ENCODE measurements at places on chromosomes 5 and 9. TPM values are rescaled to one million over a fixed set of nuclear protein-coding genes. Genes with fewer than 3 reads are reported as not detected.

DNA sequence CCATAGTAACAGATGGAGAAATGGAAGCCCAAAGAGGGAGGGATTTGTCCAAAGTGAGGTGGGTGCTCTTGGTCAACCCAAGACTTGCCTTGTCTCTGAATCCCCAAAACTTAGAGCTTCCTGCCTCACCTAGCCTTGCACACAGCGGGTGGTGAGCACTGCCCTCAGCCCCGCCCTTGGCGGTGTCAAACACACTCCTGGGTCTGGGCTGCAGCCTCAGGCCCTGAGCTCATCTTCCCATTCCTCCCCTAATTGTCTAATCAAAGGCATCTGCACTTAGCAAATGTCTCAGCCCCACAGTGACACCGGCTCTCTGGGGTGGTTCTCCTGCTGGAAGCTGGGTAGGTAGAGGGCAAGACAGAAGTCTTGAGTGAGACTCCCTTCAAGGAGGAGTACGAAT lies 20.9 kb downstream of the FABP6 start:
- no peak for DNase-seq

DNA sequence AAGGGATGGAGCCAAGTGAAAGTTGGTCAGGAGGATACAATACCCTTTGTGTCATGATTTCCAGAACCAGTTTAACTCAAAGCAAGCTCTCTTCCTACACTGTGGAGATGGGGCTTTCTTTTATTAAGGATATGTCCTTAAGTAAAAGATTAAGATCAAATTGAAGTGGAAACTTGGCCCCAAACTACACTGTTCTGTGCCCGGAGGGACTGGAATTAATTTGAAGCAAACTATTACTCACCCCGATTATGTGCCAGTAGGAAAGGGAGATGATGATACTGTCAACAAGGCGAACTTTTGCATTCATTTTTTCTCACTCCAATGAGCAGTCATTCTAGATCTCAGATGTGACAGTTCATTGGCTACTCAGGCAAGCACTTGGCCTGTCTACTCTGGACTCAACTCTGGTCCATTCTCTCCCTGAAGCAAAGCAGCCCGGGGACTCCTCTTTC lies 186.7 kb downstream of the NTRK2 start:
- no peak for DNase-seq

DNA sequence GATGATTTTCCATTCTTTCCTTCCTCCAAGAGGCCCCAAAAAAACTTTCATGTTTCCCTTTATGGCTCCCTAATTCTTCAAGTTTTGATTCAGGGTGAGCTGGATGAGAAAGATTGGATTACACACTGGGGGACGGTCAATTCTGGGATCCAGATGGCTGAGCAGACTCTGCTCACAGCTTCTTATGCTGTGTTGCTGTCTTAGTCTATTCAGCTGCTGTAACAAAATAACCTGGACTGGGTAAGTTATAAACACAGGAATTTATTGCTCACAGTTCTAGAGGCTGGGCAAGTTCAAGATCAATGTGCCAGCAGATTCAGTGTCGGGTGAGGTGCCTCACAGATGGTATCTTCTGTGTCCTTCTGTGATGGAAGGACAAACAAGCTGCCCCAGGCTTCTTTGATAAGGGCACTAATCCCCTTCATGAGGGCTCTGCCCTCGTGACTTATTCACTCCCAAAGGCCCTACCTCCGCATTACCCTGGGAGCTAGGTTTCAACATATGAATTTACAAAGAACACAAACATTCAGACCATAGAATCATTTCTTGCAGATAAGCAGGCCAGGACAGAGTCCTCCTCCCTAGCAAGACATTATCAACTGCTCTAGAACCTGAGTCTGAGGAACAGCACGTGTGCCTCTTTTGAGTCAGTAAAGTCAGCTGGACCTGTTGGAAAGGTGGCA lies 23.1 kb upstream of the SMAD5 start:
- no peak for DNase-seq

GRCh38 chr9:110538647-110539041 lies 40.9 kb downstream of the SVEP1 start:
- DNase-seq, result no peak

DNA sequence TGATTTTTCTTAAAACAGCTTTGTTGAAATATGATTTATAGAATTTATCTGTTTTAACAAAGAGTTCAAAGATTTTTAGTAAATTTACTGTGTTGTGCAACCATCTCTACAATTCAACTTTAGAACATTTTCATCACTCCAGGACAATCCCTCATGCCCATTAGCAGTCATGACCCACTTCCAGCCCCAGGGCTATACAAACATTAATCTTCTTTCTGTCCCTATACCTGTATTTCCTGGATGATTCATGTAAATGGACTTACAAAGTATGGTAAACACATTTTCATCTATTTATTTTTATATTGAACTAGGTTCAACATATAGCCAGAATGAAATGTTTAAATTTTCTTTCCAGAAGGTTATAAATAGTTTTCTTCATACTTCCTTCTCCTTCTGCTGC lies 127.8 kb upstream of the CCDC180 start:
- no peak for DNase-seq

DNA sequence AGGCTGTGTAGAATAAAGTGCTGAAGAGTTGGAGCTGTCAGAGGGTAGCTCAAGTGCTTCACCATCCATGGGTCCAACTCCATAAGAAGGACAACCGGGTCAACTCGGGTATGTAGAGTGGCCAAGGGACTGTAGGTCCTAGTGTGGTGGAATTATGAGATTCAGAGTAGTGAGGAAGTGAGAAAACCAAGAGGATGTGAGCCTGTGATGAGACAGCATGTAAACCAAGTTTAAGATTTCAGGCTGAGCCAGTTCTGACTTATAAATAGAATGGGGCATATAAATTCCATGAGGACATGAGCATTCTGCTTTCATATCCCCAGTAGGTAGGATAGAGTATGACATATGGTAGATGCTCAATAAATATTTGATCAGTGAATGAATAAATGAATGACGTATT lies 96.3 kb downstream of the CFAP95 start:
- no peak for DNase-seq

DNA sequence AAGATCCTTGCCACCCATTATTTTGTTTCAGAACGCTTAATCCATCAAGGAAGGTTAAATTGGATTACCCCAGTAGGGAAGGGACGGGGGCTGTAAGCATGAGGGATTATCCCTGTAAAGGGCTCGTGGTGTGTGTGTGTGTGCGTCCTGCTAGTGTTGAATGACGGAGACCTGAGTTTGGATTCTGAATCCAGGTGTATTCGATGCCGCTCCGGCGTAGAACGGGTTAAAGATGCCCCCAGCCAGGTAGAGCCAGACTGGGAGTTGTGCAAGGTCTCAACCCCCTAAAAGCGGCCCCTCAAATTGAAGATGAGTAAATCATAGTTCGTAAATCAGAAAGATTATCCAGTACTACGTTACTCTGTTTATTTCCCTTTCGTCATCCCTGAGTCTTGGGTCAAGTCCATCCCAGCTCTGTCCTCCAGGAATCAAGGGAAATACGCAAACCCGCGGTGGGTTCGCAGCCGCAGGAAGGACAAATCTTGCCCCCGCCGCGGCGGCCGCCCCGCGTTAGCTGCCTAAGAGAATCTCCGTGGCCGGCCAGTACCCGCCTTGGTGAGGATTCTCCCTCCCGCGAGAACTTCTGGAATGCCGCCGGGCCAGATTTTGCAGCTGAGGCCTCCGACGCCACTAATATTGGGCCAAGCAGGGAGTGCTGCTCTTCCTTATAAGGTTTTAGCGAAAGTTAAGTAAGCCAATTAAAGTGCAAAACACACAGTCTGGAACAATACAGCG lies 586 bp upstream of the MTAP start:
- peak; percentile 92 for DNase-seq

- no peak for DNase-seq
Observed at GRCh38 chr9:120846906-120847305, 4.2 kb upstream of the PSMD5 start.

GRCh38 chr5:122200450-122200849 lies 71.1 kb downstream of the ZNF474 start:
- DNase-seq, result no peak

DNA sequence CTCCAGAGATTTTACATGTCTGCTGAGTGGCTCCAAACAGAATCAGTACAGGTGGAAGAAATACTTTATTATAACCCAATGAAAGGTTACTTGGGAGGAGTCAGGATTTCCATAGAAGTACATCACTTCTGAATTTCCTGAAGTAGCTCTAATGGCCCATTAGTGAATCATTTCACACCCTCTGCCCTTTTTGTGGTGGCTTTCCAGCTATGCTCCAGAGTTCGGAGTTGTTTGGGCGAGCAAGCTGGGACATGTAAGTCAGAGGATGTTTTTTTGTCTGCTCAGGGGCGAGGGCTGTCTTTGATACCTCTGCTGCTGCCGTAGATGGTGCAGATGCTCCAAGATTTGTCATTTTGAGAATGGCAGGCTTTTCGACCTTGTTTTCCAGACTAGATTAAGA lies 226.1 kb downstream of the GOLPH3 start:
- no peak for DNase-seq

GRCh38 chr5:16076657-16077056 lies 102.9 kb downstream of the MARCHF11 start:
- DNase-seq, result no peak

GRCh38 chr5:103927739-103928138 lies 365.1 kb upstream of the NUDT12 start:
- DNase-seq, result no peak

- DNase-seq, result no peak
Observed at GRCh38 chr5:164041105-164041504, 535.7 kb downstream of the MAT2B start.

DNA sequence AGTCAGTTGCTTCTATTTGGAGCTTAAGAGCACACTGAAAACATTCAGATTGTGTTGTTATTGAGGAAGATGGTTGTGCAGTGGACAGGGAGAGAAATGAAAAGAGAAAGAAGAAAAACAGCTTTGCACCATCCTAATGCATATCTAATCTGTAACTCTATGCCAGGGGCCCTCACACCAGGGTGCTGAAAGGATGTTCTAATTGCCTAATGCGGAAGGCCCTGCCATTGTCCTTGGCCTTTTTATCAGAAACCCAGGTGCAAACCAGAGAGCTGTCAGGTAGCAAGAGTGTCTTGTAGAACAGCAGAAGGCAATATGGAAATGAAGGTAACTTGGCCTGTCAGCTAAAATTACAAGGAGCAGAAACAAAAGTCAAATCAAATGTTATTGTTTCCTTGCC lies 384.5 kb upstream of the PIK3R1 start:
- no peak for DNase-seq

Gene ECSCR
- 8.4 TPM for total RNA-seq

Gene LEAP2
- total RNA-seq, result 0.61 TPM

Gene CARD9
- total RNA-seq, result 16.7 TPM

Gene CCL28
- total RNA-seq, result 3.1 TPM

Gene FRMPD1
- 0.39 TPM for total RNA-seq

Gene RORB
- 3.6 TPM for total RNA-seq
